ENCODE measurements at places on chromosomes 11 and 22.

GRCh38 chr11:47051217-47051616, 114.7 kb downstream of the CSTPP1 start:
- DNase-seq = no peak

- DNase-seq = no peak
These were observed 276.9 kb downstream of the KIRREL3 start for GRCh38 chr11:126723665-126724045.

GRCh38 chr11:111851636-111852035, 19.7 kb downstream of the ALG9 start:
- no peak for DNase-seq

DNA sequence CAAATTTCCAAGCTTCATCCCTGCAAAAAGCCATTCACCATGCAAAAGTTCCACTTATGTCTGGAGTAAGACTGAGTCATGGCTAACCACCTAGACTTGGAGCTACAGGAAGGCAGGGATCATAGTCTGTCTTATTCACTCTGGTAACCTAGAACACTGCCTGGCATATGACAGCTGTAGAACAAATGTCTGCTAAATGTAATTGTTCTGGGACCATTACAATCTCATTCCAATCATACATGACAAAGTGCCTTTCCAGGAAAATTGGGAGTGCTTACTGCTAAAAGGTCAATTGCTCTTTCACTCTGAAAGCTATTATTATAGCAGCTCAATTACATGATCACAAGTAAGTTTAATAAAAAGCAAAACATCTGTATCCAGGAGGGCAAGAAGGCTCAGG, 99.1 kb upstream of the CHRM4 start:
- DNase-seq = no peak

DNA sequence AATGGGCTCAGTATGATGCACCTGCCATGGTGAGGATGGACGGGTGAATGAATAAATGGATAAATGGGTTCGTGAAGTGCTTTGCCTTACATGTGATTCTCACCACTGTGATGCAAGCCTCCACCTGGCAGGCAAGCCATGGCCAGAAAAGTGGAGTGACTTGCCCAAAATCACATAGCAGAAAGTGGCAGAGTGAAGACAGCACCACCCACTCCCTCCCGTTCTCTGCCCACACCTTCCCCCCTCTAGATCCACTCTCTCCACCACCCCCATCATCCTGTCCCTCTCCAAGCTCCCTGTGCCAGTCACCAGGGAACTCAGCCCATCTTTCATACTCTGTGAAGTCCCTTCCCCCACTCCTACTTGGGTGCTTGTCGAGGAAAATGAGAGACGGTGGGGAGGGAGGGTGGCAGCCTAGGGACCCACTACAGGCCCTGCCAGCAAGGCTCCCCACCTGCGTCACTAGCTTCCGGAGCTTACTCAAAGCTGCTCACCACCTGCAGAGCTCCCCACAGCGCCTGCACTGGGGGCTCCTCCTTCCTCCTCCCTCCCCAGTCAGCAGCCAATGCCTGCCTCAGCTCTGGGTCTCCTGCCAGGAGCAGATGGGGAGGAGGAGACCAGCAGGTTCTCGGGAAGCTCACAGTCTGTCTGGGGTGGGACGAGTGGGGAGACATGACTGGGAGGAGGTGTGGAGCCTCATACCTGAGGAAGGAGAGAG, 82.3 kb downstream of the PDE2A start:
- DNase-seq = peak; percentile 31

DNA sequence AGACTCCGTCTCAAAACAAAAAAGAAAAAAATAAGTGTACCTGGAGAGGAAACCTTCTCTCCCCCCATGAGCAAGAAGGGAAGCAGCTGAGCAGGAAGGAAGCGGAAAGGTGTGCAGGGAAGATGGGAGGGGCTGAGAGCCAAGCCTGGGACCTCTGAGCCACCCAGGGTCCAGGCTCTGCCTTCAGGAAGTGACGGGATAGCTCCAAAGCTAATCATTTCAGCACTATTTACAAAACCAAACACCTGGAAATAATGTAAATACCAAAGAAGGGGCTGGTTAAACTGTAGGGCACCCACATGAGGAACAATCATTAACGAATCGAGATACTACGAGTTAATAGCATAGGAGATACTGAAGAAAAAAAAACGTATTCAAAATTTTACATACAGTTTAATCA, 27.9 kb downstream of the ARRB1 start:
- no peak for DNase-seq

- no peak for DNase-seq
These were observed 19.3 kb downstream of the STARD10 start for GRCh38 chr11:72774499-72774898.

DNA sequence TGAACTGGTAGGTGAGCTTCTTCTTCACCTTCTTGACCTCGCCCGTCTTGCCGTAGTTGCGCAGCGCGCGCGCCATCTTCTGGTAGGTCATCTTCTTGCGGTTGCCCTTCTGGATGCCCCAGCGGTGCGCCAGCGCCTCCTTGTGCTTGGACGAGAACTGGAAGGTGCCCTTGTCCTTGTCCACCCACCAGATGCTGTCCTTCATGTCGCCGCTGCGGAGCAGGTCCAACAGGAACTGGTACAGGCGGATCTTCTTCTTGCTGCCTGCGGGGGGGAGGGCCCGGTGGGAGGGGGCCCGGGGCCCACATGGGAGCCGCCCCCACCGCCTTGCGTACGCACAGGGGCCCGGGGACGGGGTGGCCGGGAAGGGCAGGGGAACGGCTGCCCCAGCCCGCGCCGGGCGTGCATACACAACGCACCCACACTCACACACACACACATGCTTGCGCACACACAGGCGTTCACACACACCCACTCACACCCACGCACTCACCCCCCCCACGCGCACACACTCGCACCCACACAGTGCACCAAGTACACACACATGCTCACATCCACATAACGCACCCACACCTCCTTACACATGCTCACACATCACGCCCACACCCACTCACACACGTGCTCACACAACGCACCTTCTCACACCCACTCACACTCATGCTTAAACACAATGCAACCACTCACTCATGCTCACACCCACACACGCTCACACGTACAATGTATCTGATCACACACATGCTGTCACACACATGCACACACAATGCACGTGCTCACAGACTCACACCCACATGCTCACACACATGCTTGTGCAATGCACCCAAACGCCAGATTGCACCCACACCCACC, 3.0 kb upstream of the MYBPC3 start:
- no peak for DNase-seq
